ENCODE measurements at places on chromosomes 3 and 15.
A peak's percentile ranks its signal among the peaks of the same experiment; 100 is the strongest.

GRCh38 chr15:55230051-55230670 is 33.4 kb upstream of the RSL24D1 start:
- no peak for DNase-seq

- DNase-seq, result no peak
Measured at GRCh38 chr3:171874251-171874681, 31.1 kb downstream of the TMEM212 start.

- peak; percentile 1 for DNase-seq
Measured at GRCh38 chr3:107846279-107846852, 244.5 kb downstream of the CD47 start.

DNA sequence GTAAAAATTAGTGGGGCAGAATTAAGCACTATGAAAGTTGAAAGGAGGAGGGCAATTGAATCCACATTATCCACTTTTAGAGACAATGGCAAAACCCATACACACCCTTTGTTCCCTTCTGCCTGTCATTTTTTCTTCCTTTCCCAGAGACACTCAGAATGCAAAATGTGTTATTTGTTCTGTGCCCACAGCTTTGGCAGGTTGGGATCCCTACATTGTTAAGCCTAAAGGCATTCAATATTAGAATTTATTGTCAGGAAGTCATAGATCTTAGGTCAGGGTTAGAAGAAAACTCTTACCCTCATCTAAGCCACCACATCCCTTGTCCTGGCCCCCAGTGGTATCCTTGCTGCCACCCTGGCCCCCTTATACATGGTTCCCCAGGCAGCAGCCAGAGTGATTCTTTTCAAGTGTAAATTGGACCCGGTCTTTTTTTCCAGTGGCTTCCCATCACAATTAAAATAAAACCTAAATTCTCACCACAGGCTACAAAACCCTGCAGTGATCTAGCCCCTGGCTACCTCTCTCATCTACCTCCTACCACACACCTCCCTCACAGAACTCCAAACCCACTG is 470.1 kb upstream of the ATP11B start:
- no peak for DNase-seq

DNA sequence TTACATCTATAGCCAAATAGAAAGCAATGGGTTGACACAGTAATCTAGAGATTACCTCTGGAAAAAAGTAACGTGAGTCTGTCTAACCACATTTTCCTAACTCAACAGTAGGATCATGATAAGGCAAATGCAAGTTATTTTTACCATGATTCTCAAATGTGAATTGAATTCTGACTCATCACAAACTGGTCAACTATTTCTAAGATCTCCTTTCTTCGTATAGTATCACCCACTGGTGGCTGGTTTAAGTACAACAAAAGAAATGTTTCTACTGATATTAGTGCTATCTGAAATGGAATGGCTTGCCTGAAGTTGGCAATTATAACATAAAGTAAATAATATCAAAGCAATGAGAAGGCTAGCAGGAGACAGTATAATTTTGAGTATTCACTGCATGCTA is 102.2 kb downstream of the ABI3BP start:
- DNase-seq, result no peak

DNA sequence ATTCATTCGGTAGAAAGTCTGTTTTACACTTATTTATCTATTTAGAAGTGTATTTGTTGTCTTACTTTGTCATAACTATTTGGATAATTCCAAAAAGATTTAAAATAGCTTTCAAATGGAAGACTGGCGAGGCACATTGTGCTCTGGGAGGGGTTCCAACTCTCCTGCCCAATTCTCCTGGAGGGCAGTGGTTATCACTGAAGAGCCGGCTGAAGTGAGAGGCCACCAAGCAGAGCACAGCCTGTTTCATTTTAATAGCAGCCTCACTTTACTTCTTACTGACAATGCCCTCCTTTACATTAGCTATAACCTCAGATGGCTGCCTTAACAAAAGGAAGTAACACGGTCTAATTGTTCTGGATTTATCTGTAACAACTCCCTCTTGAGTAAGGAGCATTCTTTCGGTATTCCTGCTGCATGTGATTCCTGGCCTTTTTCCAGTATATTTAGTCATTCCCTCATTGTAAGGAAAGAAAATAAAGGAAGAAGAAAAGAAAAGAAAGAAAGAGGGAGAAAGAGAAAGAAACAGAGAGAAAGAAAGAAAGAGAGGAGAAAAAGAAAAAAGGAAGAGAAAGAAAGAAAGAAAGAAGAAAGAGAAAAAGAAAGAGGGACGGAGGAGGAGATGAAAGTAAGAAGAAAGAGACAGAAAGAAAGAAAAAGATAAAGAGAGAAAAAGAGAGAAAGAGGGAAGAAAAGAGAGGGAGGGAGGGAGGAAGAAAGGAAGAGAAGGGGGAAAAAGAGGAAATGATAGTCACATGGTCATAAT is 339.8 kb upstream of the WNT5A start:
- no peak for DNase-seq

- DNase-seq, result no peak
Measured at GRCh38 chr15:41827290-41827879, 507 bp upstream of the JMJD7 start.

- no peak for DNase-seq
Measured at GRCh38 chr3:28840976-28841376, 439.9 kb upstream of the RBMS3 start.

GRCh38 chr3:171301998-171302397 is 158.2 kb downstream of the TNIK start:
- DNase-seq, result no peak

- DNase-seq, result no peak
Measured at GRCh38 chr3:95751509-95751908, 1062.9 kb upstream of the EPHA6 start.

DNA sequence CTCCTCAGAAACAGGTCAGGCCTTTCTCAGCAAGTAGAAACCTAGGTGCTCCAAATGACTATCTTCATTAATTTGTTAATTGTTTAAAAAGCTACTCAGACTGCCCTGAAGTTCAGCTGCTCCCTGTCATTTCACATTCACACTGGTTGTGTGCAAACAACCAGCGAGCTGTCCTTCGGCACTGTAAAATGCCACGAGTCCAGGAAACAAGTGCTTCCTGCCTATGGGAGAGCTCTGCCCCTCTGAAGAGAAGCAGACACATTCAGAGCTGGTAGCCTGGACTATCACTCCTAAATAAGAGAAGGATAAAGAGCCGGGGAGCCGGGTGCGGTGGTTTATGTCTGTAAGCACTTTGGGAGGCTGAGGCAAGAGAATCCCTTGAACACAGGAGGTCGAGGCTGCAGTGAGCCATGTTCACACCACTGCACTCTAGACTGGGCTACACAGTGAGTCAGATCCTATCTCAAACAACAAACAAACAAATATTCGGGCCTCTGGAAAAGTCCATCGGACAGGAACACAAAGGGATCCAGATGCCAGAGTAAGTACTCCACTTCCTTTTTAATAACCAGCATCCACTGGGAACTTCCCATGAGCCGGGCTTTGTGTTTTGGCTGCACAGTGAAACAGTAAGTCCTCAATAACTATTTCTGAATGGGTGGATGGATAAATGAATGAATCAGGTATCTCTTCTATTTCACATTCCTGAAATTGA is 114.4 kb upstream of the WNT5A start:
- DNase-seq, result no peak

- no peak for DNase-seq
Measured at GRCh38 chr3:22861426-22861825, 341.7 kb upstream of the UBE2E2 start.

- DNase-seq, result no peak
Measured at GRCh38 chr15:101724675-101725005, 367 bp upstream of the TARS3 start.

- no peak for DNase-seq
Measured at GRCh38 chr3:183128709-183129108, 29.4 kb upstream of the MCCC1 start.

DNA sequence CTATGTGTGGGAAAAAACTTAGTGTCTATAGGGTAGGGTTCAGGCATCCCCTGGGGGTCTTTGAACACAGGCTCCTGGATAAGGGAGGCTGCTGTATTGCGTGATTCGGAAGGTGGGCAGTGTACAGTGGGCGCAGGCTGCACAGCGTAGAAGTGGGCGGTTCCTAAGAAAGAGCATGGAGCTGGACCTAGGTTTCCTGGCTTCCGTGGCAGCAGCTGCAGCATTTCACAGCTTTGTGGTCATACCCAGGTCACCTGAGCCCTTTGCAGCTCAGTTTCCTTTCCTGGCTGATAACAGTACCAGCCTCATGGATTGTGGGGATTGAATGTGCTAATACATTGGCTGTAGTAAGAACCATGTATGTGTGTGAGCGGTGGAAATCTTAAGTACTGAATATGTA is 22.2 kb downstream of the CFAP100 start:
- no peak for DNase-seq

- DNase-seq, result no peak
Measured at GRCh38 chr3:65356331-65357248, 668.8 kb upstream of the ADAMTS9 start.

DNA sequence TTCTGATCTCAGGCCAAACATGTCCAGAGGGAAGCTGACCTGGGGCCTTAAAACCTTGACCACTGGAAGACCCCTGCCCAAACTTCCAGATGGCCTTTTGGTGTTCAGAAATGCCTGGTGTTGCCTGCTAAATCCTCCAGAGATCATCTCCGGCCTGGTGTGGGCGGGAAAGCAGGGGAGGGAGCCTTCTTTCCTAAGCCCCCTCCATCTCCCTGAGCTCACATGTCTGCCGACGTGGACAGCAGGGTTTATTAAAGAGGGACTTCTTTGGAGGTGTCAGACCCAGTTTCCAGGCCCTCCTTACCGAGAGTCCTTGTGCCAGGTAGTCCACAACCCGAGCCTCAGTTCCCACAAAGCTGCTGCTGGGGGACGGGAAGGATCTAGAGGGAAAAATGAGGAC is 55.9 kb upstream of the SLC6A1 start:
- no peak for DNase-seq

DNA sequence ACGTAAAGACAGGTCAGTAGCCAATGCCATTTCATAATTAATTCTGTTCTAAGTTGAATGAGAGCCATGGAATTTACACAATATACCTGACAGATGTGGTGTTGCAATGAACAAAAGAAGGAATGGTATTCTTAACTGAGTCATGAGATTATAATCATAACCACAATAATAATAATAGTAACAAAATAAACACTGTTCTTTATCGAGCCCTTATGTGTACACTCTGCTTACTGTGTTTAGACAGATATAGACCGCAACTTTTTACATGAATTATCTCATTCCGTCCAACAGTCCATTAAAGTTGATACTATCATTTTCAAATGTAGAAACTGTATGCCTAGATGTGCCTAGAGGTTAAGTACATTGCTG is 28.2 kb upstream of the SCAANT1 start:
- no peak for DNase-seq

- no peak for DNase-seq
Measured at GRCh38 chr15:88707771-88708654, 69.2 kb downstream of the ISG20 start.

DNA sequence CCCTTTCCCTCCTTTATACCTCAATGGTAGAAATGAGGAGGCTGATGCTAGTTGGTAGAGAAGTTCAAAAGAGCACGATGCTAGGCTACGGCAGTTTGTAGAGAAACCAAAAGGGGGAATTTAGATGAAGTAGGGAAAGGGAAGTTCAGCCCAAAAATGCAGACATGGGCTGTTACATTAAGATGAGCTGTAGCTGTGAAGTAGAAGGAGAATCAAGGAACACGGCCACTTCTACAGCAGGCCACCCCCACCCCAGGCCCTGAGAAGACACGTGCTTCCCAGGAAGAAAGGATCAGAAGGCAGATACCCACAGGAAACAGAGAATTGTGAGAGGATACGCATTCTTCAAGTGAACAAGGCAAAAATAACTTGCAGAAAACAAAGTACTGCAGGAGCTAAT is 2.1 kb upstream of the PARP14 start:
- DNase-seq, result no peak

DNA sequence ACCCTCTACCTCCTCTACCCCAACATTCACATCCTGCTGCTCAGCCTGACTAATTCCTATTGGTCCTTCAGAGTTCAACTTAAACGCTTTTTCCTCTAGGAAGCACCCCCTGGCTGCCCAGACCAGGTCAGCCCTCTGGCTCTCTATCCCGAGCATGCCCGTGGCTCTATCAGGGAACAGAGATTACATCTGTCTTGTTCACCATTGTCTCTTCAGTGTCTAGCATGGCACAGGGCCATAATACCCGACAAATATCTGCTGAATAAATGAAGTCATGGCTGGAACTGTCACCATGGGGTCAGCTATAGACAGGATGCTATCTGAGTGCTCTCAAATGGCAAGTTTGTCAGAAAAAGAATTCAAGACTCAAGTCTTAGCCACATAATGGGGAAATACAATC is 296.9 kb upstream of the CHRNA7 start:
- DNase-seq, result no peak

- DNase-seq, result peak; percentile 13
Measured at GRCh38 chr3:129121016-129121791, 400 bp downstream of the RAB43 start.

Data from activated CD8-positive, alpha-beta memory T cell treated with anti-CD3 and anti-CD28 coated beads for 1 hour (primary cell).